ENCODE measurements at places on chromosomes 2 and 18. TPM values are rescaled to one million over a fixed set of nuclear protein-coding genes. Genes with fewer than 3 reads are reported as not detected.
A peak's percentile ranks its signal among the peaks of the same experiment; 100 is the strongest.

- H3K4me3 ChIP-seq = no peak overlapping the region
- peaks cover 2% of the 10 kb centered on the region for H3K27me3 ChIP-seq
- H3K36me3 ChIP-seq = no peaks in the 10 kb centered on the region
- no peak overlapping the region for H3K27ac ChIP-seq
- no peak for DNase-seq
Observed at GRCh38 chr18:21194871-21195771, 46.9 kb upstream of the GREB1L start.

- H3K36me3 ChIP-seq = no peaks in the 10 kb centered on the region
- peak overlapping the region; percentile 6 for H3K4me3 ChIP-seq
- peak; percentile 23 for DNase-seq
- no peaks in the 10 kb centered on the region for H3K27me3 ChIP-seq
- H3K27ac ChIP-seq = peak overlapping the region; percentile 97
Observed at GRCh38 chr2:200713704-200714064, 98.0 kb upstream of the BZW1 start.

GRCh38 chr2:182818501-182818900 lies 47.9 kb downstream of the FRZB start:
- no peaks in the 10 kb centered on the region for H3K4me1 ChIP-seq
- H3K27ac ChIP-seq = no peak overlapping the region
- no peak for DNase-seq
- no peaks in the 10 kb centered on the region for H3K27me3 ChIP-seq

- H3K36me3 ChIP-seq = no peaks in the 10 kb centered on the region
- H3K4me1 ChIP-seq = no peaks in the 10 kb centered on the region
- no peak overlapping the region for H3K4me3 ChIP-seq
Observed at GRCh38 chr2:163801486-163801885, 65.7 kb upstream of the FIGN start.

GRCh38 chr2:137467246-137467862 lies 496.9 kb upstream of the HNMT start:
- no peaks in the 10 kb centered on the region for H3K27me3 ChIP-seq
- no peaks in the 10 kb centered on the region for H3K4me1 ChIP-seq
- H3K36me3 ChIP-seq = no peaks in the 10 kb centered on the region
- H3K4me3 ChIP-seq = no peak overlapping the region
- H3K27ac ChIP-seq = no peak overlapping the region
- peak; percentile 1 for DNase-seq

UGT1A7 gene
- not detected for total RNA-seq

BMP10 gene
- not detected for total RNA-seq

- no peak overlapping the region for H3K4me3 ChIP-seq
- no peaks in the 10 kb centered on the region for H3K36me3 ChIP-seq
- H3K4me1 ChIP-seq = peaks cover 8% of the 10 kb centered on the region
- H3K27me3 ChIP-seq = no peaks in the 10 kb centered on the region
- DNase-seq = no peak
Observed at GRCh38 chr2:174176898-174177297, 71.4 kb downstream of the OLA1 start.

SMAD4 gene
- total RNA-seq = 63.4 TPM

DNA sequence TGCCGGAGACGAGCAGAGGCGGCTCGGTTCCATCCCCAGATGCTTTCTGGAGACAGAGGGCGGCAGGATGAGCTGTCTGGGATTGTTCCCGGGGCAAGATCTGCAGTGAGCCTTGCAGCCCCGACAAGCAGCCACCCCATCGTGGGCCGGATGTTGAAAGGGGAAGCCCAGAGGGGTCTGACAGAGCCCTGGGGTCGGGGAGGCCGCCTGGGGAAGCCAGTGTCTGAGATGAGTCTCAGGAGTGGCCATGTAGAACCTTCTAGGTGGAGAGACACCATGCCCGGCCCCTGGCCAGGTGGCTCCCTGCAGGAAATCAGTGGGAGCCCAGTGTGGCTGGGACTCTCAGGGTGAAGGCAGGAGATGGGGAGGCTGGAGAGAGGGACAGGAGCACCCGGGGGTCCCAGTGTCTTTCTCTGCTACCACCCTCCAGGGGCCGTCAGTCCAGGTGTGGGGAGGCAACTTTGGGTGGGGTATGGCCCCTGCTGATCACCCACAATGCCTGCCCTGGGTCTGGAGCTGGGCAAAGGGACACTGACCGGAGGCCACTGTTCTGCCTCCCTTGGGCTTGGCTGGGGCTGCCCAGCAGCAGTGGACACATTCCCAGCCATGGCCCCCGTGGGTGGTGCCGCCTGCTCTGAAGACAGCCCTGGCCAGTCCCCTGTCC lies 128.3 kb upstream of the HS6ST1 start:
- no peaks in the 10 kb centered on the region for H3K36me3 ChIP-seq
- peak; percentile 9 for DNase-seq
- H3K27ac ChIP-seq = no peak overlapping the region
- H3K4me1 ChIP-seq = no peaks in the 10 kb centered on the region

COPS8 gene
- 53.9 TPM for total RNA-seq

DNA sequence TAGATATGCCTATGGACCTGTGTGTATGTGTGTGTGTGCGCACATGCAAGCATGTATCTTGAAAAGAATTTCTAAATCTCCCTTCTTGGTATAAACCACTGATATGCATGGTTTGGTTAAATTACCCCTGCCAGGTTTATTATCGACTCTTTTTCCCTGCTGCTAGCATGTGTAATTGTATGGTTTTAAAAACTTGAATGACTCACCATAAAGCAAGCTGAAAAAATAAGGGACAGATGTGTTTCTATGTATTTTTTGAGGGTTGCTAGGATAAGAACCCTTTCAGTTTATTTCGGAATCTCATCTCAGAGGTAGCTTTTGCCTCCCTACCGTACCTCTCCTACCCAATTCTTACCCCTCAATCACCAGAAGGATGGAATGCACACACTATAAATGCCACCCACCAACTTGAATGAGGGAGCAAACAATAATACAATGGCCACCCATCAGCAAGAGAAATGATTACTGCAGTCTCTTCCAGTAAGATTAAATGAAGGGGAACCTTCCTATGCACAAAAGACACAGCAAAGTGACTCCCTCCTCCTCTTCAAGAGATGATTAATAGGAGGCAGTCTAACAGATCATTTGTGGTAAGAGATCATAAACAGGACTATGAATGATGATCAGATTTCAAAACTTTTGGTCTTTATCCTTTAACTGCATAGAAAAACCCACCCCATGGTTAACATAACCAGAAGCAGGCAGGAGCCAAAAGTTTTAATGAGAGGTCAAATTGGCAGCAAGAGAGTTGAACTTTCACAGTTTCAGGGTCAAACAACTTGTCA lies 357.2 kb downstream of the SATB2 start:
- H3K27ac ChIP-seq = no peak overlapping the region
- H3K4me1 ChIP-seq = no peaks in the 10 kb centered on the region
- H3K4me3 ChIP-seq = no peak overlapping the region
- H3K36me3 ChIP-seq = no peaks in the 10 kb centered on the region
- no peak for DNase-seq

DNA sequence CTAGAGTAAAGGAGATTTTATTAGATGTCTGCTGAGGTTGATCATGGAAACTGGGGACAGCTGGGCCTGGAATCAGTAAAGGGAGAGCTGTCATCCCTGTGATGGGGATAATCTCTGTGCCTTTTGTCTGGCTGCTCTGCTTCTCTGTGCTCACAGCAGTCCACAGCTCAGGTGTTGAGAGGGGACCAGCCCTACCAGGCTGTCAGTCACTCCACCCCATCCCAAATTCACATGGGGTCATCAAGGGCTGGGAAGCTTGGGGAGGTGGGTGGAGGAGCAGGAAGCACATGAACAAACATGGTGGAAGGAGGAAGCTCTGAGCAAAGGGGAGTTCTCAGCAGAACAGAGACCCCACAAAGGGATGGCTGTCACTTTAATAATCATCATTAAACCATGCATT lies 13.7 kb upstream of the LRRFIP1 start:
- no peaks in the 10 kb centered on the region for H3K27me3 ChIP-seq
- H3K4me1 ChIP-seq = peaks cover 6% of the 10 kb centered on the region
- H3K36me3 ChIP-seq = no peaks in the 10 kb centered on the region
- DNase-seq = no peak
- H3K4me3 ChIP-seq = no peak overlapping the region

DNA sequence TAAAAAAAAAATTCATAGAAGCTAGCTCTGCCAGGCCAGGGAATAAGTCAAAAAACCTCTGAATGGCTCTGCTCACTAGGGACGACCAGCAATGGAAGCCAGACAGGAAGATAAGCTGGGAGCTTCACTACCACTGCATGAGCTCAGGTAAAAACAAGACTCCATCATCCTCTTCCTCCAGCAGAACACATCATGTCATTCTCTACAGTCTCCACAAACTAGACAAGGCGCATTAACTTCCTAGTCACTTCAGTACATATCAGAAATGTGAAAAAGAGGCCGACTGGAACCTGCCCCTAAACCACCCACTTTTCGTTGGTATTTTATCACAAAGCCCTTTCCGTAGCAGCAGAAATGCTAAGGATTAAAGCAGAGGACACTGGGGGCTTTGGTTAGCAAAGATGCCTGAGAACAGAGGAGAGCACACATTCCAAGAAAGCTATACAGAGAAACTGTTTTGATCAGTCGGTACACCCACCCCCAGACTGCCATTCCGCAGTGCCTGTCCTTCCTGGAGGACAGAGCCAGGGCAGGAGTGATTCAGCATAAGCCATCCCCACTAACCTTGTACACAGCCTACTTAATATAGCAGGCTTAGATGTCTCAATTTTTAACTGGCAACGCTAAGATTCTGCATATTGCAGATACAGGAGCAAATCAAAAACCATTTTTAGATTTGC lies 53.4 kb downstream of the AAK1 start:
- no peaks in the 10 kb centered on the region for H3K27me3 ChIP-seq
- DNase-seq = no peak
- H3K4me1 ChIP-seq = peaks cover 9% of the 10 kb centered on the region
- H3K36me3 ChIP-seq = no peaks in the 10 kb centered on the region
- no peak overlapping the region for H3K27ac ChIP-seq
- H3K4me3 ChIP-seq = no peak overlapping the region

TMEM182 gene
- 4.9 TPM for total RNA-seq

- H3K27me3 ChIP-seq = peaks cover 2% of the 10 kb centered on the region
- no peaks in the 10 kb centered on the region for H3K4me1 ChIP-seq
- no peak overlapping the region for H3K4me3 ChIP-seq
Observed at GRCh38 chr2:237235383-237236095, 149.8 kb downstream of the COPS8 start.

- no peak overlapping the region for H3K27ac ChIP-seq
- H3K27me3 ChIP-seq = no peaks in the 10 kb centered on the region
- H3K36me3 ChIP-seq = no peaks in the 10 kb centered on the region
- no peaks in the 10 kb centered on the region for H3K4me1 ChIP-seq
- no peak for DNase-seq
Observed at GRCh38 chr2:227204452-227204851, 40.0 kb downstream of the COL4A3 start.

- H3K4me3 ChIP-seq = no peak overlapping the region
- DNase-seq = no peak
- H3K36me3 ChIP-seq = no peaks in the 10 kb centered on the region
Observed at GRCh38 chr18:9663377-9663776, 44.7 kb upstream of the RAB31 start.

DYNAP gene
- total RNA-seq = not detected

- no peak overlapping the region for H3K27ac ChIP-seq
- H3K36me3 ChIP-seq = peaks cover 2% of the 10 kb centered on the region
- no peak overlapping the region for H3K4me3 ChIP-seq
- H3K4me1 ChIP-seq = no peaks in the 10 kb centered on the region
Observed at GRCh38 chr18:70169747-70170146, 35.7 kb downstream of the RTTN start.

ATP6V1B1 gene
- total RNA-seq = not detected

FSHR gene
- not detected for total RNA-seq

GRCh38 chr18:12679183-12679786 lies 21.4 kb upstream of the SPIRE1 start:
- no peak overlapping the region for H3K4me3 ChIP-seq
- no peaks in the 10 kb centered on the region for H3K4me1 ChIP-seq
- H3K36me3 ChIP-seq = peaks cover 12% of the 10 kb centered on the region
- no peak for DNase-seq

PKP4 gene
- 7.2 TPM for total RNA-seq

DNA sequence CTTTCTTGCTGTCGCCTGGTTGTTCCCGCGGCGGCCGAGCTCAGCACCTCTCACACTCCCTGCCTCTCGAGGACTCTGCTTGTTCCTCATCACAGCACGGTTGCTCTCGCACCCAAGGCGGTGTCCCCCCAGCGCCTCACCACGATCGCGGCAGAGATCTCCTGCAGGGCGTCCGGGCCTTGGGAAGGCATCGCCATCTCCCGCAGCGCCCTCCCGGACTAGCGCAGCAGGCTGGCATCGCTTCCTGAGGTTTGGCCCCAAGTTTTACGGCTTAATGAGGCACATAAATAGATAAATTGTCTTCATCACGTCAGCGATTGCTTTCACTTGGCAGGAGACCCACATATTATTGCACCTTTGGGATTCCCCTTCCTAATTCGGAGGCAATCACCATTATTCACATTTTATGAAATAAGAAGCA lies 125.4 kb downstream of the RGPD3 start:
- H3K4me1 ChIP-seq = no peaks in the 10 kb centered on the region
- no peaks in the 10 kb centered on the region for H3K36me3 ChIP-seq
- H3K4me3 ChIP-seq = no peak overlapping the region
- no peak overlapping the region for H3K27ac ChIP-seq
- no peaks in the 10 kb centered on the region for H3K27me3 ChIP-seq

FN1 gene
- not detected for total RNA-seq

ITPRIPL1 gene
- total RNA-seq = 20.5 TPM

OTOF gene
- 1.4 TPM for total RNA-seq

DNA sequence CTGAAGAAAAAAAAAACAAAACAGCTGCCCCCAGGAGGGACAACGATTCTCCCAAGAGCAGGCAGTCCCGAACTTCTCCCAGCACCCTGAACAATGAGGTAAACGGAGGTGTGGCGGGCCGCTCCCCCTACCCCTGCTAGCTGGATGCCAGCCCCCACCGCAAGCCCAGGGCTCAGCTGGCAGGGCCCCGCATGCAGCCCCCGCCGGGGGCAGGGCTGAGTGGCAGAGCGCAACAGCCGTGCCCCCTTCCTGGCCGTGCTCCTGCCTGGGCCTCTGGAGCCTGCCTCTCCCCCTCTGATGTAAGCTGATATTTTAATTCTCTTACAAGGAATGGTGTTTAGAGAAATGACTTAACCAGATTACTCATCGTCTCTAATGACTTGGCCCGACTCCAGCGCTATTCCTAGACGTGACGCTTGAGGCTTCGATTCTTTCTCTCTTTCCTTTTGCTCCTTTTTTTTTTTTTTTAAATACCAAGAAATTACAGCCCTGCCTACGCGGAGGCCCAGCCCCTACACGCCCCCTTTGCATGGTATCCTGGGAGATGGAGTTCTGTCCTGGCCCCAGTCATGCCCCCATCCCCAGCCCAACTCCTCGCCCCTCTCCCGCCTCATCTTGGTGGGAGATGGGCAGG lies 4.6 kb upstream of the ARID5A start:
- H3K4me1 ChIP-seq = peaks cover 54% of the 10 kb centered on the region
- no peak overlapping the region for H3K4me3 ChIP-seq
- H3K36me3 ChIP-seq = no peaks in the 10 kb centered on the region
- no peaks in the 10 kb centered on the region for H3K27me3 ChIP-seq

- peaks cover 63% of the 10 kb centered on the region for H3K36me3 ChIP-seq
- H3K4me3 ChIP-seq = no peak overlapping the region
- H3K27me3 ChIP-seq = no peaks in the 10 kb centered on the region
- no peak overlapping the region for H3K27ac ChIP-seq
- no peaks in the 10 kb centered on the region for H3K4me1 ChIP-seq
- no peak for DNase-seq
Observed at GRCh38 chr2:179954026-179954425, 53.1 kb downstream of the CWC22 start.

EVA1A gene
- not detected for total RNA-seq

RAX gene
- not detected for total RNA-seq
